ENCODE measurements at places on chromosomes 6 and 20.
A peak's percentile ranks its signal among the peaks of the same experiment; 100 is the strongest.

- DNase-seq: peak; percentile 2
Observed at GRCh38 chr6:34985236-34985635, 96.2 kb downstream of the ANKS1A start.

DNA sequence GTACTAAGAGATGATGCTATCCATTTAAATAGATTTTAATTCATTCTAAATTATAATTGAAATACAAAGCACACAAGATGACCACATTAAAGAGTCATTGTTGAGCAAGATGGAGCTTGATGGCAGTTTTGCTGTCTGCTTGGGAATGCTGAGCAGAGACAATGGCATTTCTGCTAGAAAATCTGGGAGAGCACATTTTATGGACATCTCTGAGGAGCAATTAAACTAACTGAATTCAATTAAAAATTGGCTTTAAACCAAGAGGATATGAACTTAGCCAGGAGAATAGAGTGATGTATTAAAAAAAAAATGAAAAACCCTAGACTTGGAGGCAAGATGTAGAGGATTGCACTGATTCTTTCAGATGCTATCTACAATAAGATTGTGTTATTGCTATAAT lies 19.1 kb upstream of the ADGRB3 start:
- DNase-seq: no peak

- DNase-seq: peak; percentile 81
Observed at GRCh38 chr6:28789553-28790083, 134.2 kb downstream of the TRIM27 start.

DNA sequence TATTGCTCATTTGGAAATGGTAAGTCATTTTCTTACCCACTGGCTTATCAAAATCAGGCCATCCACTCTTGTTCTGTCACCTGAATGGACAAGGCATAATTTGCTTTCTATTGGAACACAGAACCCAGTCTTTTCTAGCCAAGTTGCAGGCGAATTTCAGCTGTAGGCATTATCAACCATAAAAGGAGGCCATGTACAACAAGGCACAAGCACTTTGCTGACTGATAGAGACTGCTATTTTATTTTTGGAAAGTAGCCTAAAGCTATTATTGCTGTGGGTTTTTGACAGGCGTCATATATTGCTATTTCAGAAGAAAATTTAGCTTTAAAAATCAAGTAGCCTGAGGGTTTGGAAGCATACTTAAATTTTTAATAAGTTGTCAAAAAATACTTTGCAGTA lies 344.2 kb downstream of the HDGFL1 start:
- no peak for DNase-seq

DNA sequence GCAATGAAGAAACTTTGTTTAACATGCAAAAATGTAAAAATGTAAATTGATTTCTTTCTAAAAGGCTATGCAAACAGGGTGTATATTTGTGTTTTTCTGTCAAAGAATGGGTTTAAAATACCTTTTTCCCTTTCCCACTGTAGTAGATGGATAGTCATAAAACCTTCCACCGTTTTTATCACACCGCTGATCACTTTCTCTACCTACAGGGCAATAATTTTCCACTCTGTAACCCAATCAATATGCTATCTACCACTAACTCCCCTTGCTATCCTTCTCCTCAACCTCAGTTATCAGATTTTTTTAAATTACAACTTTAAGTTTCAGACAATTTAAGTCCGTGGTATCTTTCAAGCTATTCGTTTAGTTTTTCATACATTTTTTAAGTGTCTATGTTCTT lies 91.4 kb upstream of the ARID1B start:
- DNase-seq: no peak

GRCh38 chr6:36443471-36444428 lies 950 bp downstream of the KCTD20 start:
- DNase-seq: peak; percentile 23

DNA sequence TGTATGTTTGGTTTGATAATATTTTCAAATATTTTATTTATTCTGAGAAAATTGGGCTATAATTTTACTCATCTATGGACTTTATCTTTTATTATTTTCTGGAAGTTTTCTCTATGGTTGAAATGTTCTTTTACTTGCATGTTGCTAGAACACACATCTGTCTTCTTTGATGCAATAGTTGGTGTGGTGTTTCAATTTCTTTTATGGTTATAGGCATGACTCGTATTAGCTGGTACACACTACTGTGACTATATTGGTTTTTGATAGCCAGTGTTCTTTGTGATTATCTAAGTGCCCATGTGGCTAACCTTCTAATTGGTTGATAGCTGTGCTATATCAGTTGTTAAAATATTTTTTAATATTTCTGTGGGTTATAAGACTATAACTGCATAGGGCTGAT lies 1343.3 kb upstream of the GJE1 start:
- DNase-seq: no peak

DNA sequence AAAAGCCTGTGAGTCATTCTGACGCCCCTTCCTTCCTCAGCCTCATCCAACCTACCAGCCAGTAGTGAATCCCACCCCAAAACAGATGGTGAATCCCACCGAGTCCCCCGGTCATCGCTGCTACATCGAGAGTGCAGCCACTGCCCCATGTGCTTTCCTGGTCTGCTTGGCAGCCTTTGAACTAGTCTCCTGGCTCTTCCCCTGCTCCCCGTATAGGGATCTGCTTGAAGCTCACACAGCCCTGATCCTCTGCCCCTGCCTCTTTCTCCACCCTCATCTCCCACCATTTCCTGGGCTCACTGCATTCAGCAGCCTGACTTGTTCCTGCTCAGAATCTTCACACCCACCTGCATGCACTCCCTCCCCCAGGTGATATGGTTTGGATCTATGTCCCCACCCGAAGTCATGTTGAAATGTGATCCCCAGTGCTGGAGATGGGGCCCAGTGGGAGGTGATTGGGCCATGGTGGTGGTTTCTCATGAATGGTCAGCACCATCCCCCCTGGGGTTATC lies 14.6 kb downstream of the SYNJ2 start:
- no peak for DNase-seq

- no peak for DNase-seq
Observed at GRCh38 chr6:168440520-168441433, at the start of gene SMOC2. Gene SMOC2, plus strand, starts transcription at chr6:168441184. Its CDS starts 187 bp downstream, at chr6:168441371.

DNA sequence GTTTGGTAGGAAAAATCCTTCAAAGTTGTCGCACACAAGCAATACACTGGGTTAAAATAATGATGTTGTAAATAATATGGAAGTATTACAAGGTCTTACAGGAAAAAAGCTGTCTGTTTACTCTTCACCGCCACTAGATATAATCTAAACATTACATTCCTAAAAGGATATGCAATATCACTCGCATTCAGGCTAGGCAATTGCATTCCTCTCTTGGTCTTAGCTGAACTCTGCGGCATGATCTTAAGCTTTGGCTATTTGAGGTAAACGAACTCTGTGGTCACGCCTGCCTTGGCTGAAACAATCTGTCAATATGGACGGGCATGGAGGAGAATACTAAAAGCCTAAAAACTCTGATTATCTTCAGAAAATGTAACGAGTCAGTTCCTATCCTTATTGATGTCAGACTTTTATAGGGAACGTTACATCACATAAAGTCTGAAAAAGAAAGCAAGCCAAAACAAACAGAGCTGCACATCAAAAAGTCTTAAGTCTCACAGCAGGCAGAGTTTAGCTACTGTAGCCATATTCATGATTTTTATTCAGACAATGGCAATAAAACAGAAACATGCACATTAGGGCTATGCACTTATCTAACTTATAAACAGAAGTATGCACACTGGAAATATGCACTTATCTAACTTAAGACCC lies 30.8 kb upstream of the FILIP1 start:
- DNase-seq: no peak

GRCh38 chr6:145032562-145033145 lies 702.7 kb downstream of the EPM2A start:
- no peak for DNase-seq

- DNase-seq: no peak
Observed at GRCh38 chr20:8317448-8317847, 185.4 kb downstream of the PLCB1 start.

DNA sequence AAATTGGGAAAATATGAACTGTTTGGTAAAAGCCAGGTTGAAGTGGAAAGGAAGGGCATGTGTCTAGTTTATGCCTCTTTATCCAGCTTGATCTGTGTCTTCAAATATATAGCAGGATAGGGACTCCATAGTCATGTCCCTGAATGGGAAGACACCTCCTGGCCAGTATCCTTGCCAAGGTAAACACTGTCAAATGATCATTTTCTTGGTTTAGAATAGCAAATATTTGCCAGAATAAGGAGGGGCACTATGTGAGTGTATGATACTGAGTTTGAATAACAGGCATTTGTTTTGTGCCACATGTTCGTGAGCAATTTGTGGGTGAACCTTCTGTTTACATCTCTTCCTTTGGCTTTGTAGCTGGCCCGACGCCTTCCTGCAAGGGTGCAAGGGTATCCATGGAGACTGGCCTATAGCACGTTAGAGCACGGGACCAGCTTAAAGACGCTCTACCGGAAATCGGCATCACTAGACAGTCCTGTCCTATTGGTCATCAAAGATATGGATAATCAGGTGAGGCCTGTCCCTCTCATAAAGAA lies 34.2 kb upstream of the HINT3 start:
- DNase-seq: no peak

DNA sequence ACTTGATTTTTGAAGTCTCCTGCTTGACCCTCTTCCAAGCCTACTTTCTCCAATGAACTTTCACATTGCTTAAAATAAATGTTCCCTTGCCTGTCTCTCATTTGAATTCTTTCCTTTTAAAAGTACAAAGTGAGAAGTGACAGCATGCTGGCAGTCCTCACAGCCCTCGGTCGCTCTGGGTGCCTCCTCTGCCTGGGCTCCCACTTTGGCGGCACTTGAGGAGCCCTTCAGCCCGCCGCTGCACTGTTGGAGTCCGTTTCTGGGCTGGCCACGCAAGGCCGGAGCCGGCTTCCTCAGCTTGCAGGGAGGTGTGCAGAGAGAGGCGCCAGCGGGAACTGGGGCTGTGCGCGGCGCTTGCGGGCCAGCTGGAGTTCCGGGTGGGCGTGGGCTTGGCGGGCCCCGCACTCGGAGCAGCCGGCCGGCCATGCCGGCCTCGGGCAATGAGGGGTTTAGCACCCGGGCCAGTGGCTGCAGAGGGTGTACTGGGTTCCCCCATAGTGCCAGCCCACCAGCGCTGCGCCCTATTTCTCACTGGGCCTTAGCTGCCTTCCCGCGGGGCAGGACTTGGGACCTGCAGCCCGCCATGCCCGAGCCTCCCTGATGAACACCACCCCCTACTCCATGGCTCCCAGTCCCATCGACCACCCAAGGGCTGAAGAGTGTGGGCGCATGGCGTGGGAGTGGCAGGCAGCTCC lies 31.9 kb downstream of the SERPINB6 start:
- no peak for DNase-seq

DNA sequence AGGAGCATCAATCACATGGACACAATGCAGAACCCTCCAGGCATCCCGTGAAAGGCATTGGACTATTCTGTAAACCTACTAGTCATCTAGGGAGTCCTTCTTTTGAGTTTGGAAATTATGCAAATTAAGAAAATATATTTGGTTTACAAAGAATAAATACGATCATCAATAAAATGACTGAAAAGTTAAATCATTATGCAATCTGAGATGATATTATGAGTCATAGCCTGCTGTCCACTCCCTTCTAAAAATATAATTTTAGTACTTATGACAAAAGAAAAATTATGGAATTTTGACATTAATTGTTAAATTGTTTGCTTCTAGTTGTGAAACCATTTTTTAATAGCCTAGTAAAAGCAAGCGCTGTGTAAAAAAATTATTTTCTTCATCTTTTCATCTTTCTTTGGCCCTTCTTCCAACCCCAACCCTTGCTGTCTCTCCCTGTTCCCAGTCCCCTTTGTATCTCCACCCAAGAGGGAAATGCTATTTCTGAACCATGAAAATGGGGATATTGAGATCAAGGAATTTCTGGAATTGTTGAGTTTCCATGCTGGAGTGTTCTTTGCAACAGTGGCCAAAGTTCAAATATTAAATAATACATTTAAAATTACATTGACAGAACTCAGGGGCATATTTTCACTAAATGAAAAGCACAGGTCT lies 599.8 kb downstream of the COL12A1 start:
- DNase-seq: no peak

- DNase-seq: no peak
Observed at GRCh38 chr6:108106261-108106660, 31.7 kb upstream of the OSTM1 start.

GRCh38 chr6:24642061-24642460 lies 3.9 kb downstream of the KIAA0319 start:
- DNase-seq: no peak

DNA sequence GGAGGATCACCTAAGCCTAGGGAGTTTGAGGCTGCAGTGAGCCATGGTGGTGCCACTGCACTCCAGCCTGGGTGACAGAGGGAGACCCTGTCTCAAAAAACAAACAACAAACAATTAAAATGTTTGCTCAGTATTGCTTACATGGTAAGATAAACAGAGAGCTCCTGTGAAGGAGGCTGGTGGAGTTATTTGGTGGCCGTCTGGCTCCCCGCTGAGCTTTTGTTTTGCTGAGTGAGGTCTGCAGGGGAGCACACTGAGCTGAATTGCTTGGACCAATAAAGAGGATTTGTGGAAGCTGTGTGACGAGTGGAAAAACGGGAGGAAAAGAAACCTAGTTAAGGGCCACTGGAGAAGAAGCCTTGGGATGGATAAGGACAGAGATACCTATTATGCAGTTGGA lies 41.1 kb upstream of the BMP6 start:
- no peak for DNase-seq

DNA sequence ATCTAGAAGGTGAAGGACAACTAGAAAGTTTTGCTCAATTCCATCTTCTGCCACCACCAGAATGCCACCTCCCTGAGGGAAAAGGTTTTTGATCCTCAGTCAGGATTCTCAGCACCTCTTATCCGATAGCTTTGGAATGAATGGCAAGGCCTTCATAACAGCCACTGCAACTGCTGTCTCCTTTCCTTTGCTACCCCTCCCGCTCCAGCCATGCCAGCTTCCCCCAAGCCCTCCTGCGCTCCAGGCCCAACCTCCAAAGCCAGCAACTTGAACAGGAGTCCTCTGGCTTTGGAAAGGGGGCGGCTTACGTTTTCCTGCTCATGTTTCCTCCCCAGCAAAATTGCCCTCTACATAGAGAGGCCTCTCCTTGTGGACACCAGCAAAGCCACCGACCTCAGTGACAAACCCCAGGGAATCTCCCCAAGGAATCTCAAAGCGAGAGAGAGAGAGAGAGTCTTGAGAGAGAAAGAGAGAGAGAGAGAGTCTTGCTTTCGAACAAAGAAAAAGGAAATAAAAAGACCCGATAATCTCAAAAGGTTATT lies 420 bp upstream of the BTN2A1 start:
- DNase-seq: no peak

GRCh38 chr6:138155443-138155842 lies 6.3 kb upstream of the ARFGEF3 start:
- DNase-seq: no peak

GRCh38 chr6:21241231-21242130 lies 352.1 kb upstream of the SOX4 start:
- DNase-seq: no peak

DNA sequence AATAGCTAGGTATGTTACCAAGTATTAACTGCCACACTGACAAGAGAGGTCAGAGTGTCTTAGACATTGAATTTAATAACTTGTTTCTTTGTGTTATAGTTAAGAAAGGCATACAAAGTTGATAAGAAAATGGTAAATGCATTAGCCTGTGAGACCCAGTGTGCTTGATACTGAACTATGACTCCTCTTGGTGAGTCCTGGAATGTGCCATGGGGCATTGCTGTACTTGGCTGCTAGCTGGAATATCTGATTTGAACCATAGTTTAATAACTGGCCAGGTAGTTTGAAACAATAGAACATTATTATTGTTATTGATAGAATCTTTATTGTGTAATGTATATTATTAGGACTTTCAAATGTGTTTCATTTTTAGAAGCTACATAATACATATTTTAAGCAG lies 70.0 kb downstream of the ZFAND3 start:
- DNase-seq: no peak
